Stimulated activated CD4-positive, alpha-beta T cell treated with anti-CD3 and anti-CD28 coated beads, Interleukin-1b, Interleukin-23, amount 100 ng/mL, for 48 hours (primary cell): ENCODE measurements at places on chromosomes 7 and 10.

DNA sequence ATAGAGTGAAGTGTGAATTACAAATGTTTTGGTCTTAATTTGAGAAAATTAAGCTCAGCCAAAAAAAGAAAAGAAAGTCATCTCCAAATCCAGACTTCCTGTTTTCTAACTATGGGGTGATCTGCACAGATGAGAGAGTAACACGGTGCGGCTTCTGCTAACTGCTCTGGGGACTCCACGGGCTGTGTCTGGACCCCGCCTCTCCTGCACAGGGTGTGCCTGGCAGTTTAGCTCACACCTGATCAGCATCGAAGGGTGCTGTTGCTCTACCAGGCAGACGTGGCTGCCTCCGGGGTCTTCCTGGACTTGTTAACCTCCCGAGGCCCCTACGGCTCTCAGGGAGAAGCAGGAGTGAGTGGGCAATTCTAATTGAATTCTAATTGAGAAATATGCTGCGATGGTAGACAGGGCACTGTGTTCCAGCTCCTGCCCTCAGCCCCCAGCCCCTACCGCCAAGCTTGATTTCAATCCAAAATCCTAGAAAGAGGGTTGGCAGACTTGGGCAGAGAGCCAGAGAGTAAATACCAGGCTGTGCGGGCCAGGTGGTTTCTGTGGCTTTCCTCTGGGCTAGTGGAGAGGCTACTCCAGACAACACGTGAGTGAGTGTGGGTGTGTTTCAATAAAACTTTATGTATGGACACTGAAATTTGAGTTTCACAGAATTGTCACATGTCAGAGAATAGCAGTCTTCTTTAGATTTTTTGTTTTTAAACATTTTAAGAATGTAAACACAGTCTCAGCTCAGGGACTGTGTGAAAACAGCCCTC, 13.4 kb downstream of the SHH start:
- no peak for DNase-seq

DNA sequence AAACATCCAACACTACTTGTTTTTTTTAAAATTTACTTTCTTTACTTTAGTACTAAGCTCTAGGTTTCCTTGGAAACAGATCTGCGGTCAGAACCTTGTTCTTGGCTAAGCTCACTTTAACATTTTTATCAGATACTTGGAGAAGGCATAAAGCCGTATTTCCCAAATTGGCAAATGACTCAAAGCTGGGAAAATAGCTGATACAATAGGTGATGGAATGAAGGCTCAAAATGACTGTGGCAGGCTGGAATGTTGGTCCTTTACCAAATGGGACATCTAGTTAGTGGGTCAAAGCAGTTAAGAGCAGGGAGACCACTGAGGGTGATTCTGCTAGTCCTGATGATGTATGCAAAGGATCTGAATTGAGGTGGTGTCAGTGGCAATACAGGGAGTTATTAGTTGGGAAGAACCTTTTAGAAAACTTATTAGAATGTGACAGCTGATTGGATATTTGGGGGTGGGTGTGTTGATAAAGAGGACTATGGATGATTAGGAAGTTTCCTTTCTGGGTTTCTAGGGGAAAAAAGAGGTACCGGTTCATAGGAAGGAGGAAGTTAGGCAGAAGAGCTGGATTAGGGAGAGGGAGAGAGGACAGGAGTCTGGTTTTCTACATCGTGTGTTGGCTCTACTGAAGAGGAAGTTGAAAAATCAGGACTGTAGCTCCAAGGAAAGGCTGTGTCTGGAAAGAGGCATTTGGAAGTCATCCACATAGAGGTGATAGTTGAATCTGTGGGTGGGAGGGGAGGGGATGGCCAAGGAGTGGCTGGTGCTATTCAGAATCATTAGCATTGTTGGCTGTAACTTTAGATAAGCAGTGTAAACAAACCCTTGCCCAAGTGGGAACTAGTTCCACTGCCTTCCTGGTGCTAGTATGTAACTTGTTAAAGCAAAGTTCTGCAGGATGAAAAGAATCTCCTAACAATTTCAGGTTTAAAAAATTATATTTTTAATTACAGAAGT, 13.1 kb downstream of the PLCE1 start:
- no peak for DNase-seq

GRCh38 chr7:151416112-151416940, 6.5 kb upstream of the WDR86 start:
- no peak for DNase-seq

DNA sequence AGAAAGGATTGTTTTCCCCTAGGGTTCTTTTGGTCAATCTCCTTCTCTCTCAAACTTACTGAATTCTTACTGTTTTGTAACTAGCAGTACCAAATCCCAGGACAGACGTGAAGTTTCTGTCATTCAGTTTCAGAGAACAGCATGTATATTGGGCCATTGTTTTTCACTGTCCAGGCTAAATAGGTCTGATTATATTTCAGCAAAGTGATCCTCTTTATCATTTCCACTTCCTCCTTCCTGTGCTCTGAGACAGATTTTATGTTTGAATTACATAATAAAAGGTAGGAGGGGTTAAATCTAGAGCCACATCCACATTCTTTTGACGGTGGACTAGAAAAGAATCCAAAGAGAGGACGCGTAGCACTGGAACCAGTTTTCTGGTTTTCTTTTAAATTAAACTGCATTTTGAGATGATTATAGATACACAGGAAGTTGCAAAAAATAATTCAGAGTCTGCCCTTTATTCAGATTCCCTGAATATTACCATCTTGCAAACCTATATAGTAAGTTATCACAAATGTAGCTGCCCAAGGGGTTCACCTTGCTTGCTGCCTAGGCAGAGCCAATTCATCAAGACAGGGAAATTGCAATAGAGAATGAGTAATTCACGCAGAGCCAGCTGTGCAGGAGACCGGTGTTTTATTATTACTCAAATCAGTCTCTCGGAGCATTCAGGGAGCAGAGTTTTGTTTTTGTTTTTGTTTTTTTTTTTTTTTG, 40.1 kb downstream of the AKR1E2 start:
- no peak for DNase-seq

DNA sequence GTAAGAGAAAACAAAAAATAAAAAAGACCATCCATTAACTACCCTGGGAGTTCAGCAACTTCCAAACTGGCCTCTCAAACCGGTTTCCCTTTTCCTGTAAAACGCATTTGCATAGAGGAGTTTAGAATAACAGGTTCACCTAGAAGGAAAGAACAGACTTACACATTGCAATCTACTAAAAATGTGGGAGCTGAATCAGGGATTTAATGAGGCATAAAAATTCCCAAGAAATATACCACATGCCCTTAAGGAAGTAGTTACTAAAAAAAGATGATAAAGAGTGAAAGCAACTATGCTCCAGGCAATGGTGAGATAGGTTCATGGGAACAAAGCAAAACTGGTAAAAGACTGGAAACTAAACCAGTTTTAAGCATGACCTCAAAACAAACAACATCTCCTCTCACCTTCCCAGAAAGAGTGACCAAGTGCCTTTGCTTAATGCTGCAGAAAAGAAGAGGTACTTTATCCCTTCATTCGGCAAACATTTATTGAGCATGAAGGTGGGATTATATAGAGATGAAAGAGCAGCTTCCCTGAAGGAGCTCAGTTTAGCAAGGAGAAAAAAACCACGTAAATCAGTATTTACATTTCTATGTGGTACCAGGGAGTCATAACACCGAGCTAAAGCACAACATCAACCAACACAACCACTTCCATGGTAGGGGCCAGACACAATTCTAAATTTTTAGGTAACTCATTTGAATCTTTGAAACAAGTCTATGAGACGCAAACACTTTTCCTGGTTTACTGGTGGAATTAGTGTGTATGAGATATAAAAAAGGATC, 152.8 kb downstream of the SGMS1 start:
- no peak for DNase-seq

GRCh38 chr10:23055424-23056185, 39.8 kb upstream of the MSRB2 start:
- DNase-seq, result no peak

DNA sequence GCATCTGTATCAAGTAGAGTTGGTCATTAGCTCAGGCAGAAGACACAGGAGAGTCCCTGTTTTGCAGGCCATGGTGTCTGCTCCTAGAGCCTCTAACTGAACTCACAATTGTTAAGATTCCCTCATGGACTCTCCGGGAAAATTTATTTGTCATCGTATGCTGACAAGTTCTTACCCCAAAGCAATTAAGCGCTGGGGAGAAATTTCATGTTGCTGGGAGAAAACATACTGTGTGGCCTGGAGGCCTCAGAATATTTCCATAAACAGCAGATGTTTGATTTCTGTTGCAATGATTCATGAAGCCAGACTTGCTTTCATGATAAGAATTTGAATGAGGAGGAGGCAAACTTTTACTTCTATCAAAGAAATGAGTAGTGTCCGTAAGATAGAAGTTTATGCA, 583.2 kb downstream of the GATA3 start:
- DNase-seq, result no peak

DNA sequence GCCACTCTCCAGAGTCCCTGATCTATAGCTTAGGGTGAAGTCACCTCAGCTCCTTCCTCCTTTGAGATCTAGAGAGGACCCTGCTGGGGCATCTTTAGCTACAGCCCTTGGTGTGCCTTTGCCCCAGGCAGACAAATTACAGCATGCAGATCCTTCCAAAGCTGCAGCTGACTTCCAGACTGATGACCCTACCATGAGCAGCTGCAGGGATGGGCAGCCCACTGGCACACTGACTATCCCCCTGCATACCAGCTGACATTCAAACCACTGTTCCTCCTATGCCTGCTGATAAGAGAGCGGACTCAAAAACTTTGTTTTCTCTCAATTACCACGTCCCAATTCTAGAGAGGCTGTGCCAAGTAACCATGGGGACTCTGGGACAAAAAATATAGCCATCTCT, 70.6 kb downstream of the COL13A1 start:
- no peak for DNase-seq

DNA sequence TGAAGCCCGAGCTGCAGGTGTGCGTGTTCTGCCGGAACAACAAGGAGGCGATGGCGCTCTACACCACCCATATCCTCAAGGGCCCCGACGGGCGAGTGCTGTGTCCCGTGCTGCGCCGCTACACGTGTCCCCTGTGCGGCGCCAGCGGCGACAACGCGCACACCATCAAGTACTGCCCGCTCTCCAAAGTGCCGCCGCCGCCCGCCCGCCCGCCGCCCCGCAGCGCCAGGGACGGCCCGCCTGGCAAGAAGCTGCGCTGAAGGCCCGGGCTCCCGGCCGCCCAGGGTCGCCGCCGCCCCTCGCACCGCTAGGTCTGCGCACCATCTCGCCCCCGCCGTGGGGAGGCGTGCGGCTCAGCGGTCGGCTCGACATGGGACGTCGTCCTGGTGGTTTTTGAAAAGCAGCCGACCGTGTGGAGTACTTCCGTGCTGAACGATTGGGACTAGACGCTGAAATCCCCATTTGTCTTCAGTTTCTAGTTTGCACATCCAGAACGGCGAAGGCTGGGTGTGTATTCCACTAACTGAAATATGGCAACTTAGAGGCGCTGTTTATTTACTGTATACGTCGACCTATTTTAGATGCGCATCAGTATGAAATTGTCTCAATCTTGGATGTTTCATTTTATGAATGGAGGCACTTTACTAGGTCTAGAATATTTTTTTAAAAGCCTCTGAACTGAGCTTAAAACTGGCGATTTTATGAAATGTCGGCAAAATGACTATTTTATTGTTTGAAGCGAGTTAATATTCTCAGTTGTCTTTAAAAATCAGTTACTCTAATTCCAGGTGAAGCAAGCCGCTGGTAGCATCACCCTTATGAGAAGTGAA, 1.1 kb downstream of the NANOS1 start:
- peak; percentile 55 for DNase-seq

- no peak for DNase-seq
These were observed 6.8 kb upstream of the SLC29A3 start for GRCh38 chr10:71312220-71312619.

GRCh38 chr10:97454330-97455036, 8.5 kb downstream of the ZDHHC16 start:
- no peak for DNase-seq

- DNase-seq, result no peak
These were observed 118.9 kb downstream of the CFAP58 start for GRCh38 chr10:104472505-104472904.
